Fibroblast of villous mesenchyme (primary cell): ENCODE measurements at places on chromosomes 2 and 18. TPM values are rescaled to one million over a fixed set of nuclear protein-coding genes. Genes with fewer than 3 reads are reported as not detected.

DNA sequence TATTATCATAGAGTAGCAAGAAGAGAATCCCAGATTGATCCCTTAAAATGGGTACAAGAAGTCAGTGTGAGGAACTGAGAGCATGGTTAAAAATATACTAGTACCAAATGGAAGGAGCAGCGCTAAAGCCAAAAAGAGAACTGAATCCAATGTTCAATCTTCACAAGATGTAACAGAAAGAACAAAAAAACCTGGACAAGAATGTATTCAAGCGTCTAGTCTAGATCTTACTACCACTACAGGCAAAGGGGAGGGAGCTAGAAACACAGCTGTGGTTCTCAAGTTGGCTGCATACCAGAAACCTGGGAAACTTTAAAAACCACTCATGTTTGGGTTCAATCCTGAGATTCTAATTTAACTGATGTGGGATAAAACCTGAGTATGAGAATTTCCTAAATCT lies 57.5 kb downstream of the PIAS2 start:
- peak; percentile 7 for DNase-seq

GRCh38 chr2:218047536-218048225 lies 21.4 kb upstream of the RUFY4 start:
- DNase-seq: no peak

DNA sequence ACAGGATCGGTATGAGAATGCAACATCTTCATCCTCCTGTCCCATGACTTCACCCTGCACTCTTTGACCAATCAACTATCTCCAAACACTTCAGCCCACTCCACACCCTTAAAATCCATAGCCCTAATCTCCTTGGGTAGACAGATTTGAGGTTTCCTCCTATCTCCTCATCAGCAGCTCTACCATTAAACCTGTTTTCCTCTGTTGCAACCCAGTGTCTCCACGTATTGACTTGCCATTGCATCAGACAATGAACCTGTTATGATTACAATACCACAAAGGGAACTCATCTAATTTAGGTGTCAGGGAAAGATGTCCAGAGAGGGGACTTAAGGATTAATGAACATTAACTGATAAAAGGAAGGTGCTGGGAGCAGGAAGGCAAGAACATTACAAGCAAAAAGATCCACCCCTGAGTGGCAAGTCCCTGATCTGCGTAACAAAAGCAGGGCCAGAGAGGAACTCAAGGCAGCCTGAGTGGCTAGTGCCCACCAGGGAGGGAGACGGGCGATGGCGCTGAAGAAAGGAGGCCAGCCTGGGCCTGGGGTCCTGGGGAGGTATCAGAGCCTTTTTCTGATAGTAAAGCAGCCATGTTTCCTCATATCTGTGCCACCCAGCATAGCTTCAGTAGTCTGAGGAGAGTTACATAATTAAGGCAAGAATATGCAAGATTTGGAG lies 44.6 kb downstream of the AKAIN1 start:
- no peak for DNase-seq

Gene KCNF1
- total RNA-seq: not detected in 2 replicates

GRCh38 chr18:78873926-78874500 lies 105.6 kb upstream of the SALL3 start:
- DNase-seq: no peak

GRCh38 chr2:204840504-204840903 lies 295.2 kb downstream of the PARD3B start:
- peak; percentile 11 for DNase-seq

DNA sequence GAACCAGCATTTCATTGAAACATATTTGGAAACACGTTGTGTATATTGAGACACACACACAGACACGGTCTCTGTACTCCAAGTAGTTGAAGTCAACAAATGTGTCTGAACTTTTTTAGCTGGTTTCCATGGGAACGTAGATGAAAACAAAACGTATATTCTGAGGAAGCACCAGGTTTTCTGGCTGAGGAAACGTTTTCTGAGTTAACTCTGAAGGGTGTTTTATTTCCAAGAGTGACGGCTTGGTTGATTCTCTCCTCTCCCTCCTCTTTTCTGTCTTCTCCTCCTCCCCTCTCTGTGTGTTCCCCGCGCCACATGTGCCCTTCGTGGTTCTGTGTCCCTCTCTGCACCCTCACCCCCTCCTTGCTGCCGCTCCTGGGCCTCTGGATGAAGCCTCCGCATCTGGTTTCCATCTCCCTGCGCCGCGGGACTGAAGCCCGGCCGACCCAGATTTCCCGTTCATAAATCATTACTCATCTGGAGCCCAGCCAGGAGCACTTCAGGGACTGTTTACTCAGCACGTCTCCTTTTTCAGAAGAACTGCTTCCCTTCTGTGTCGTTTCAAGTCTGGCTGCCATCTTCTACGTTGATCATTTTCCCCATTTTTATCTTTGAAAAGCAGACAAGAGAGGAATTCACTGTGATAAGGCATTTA lies 122.7 kb downstream of the COL6A3 start:
- DNase-seq: peak; percentile 100

Gene IL1R1
- total RNA-seq: 35.8 and 62.6 TPM in 2 replicates

Gene ALPP
- not detected in 2 replicates for total RNA-seq

DNA sequence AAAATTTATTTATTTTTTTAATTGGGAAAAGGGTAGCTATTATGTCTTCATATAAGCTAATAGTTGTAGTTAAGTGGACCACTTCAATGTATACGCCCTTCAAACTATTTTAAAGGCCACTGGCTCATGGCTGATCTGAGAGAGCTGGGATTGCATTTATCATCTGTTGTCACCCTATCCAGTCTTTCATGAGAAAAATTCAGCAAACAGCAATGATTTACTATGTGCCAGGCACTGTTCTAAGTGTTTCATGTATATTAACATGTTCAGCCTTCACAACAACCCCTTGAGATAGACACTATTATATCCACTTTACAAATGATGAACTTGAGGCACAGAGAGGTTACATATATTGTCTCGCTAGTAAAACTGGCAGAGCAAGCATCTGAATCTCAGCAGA lies 66.1 kb upstream of the ZNF397 start:
- DNase-seq: no peak

GRCh38 chr2:239612133-239612532 lies 211.3 kb upstream of the HDAC4 start:
- no peak for DNase-seq

Gene RETREG2
- 57.4 and 62.5 TPM in 2 replicates for total RNA-seq

GRCh38 chr2:145740302-145740701 lies 1220.4 kb upstream of the ZEB2 start:
- no peak for DNase-seq
